ENCODE measurements at places on chromosomes 13 and 19. TPM values are rescaled to one million over a fixed set of nuclear protein-coding genes. Genes with fewer than 3 reads are reported as not detected.

GRCh38 chr19:43224855-43225253 lies 19.4 kb upstream of the PSG4 start:
- DNase-seq: no peak

DNA sequence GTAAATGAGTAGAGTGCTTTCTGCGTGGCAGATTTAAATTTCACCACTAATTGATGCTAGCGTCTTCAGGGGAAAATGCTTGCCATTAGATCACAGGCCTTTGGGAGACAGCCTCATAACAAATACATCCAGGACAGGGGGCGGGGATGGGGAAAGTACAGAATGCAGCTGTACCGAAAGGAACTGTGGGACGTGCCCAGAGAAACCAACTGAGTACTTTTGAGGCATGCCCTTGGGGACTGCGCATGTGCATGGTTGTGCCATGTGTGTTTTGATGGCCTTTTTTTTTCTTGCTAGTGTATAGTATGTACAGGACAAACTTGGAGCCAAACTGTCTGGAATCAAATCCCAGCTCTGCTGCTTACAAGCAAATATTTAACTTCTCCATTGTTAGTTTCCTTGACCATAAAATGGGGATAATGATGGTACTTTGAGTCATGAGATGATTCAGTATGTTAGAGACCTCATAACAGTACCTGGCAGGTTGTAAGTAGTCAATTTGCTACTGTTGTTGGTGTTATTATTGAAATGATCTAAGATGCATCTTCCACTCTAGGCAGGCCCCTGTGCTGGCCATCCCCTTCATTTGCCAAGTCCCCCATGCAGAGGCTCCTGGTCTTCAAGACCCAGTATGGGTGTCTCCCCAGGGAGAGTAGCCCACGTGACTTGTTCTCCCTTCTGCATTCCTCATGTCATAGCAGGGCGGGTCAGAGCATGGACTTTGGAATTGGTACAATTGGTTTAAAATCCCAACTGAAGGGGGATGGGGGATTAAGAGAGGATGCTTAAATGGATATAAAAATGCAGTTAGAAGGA lies 68.3 kb upstream of the NPAS1 start:
- DNase-seq: peak; percentile 35

DNA sequence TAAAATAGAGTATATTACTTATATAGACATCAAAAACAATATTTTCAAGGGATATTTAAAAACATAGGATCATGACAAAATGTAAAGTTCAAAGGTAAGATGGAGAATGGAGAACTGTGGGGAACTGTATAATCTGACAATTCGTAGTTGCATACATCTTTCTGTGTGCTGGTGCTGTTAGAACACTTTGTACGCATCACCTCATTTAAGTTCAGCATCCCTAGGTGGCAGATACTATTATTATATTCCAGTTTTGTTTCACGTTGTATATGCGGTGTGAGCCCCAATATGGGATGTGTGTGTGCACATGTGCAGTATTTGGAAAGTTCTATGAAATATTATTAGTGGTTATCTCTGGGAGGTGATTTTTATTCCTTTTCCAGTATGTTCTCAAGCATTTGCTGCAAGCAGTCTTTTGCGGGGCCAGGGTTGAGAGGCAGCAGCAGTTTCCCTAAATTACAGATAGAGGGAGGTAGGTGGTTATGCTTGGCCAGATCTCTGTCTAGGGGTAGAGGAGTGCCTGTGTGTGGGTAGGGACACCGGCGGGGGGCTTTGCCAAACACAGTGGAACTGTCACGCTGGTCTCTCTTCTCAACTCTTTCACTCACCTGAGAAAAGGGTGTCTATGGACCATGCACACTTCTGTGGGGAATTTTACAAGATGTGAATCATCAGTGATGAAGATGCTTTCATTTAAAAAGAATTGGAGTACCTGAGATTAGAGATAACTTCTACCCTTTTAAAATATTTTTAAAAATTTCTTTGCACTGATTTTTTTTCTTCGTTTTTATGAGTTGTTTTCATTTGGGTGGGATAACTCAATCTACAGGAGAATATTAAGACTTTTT lies 55.6 kb upstream of the ALOX5AP start:
- DNase-seq: peak; percentile 46

GRCh38 chr13:99399623-99399974 lies 92.4 kb upstream of the GPR183 start:
- no peak for DNase-seq

DNA sequence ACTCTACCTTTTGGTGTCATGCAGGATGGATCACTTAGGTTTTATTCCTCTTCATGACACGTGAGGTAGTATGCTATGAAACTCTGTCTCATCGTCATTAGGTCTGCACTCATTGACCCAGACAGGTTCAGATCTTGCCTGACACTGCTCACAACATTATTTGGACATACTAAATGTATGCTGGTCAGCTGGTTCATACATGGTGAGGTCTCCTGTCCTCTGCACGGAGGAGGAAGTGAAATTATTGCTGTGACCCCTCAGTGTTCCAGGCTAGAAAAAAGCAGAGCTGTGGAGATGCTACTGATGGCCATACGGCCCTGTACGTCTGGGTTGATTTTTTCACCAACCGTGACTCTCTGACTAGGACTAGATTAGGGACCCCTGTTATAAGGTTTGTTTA lies 35.8 kb downstream of the LATS2 start:
- no peak for DNase-seq

GRCh38 chr19:16293118-16294091 lies 31.2 kb upstream of the KLF2 start:
- no peak for DNase-seq

DNA sequence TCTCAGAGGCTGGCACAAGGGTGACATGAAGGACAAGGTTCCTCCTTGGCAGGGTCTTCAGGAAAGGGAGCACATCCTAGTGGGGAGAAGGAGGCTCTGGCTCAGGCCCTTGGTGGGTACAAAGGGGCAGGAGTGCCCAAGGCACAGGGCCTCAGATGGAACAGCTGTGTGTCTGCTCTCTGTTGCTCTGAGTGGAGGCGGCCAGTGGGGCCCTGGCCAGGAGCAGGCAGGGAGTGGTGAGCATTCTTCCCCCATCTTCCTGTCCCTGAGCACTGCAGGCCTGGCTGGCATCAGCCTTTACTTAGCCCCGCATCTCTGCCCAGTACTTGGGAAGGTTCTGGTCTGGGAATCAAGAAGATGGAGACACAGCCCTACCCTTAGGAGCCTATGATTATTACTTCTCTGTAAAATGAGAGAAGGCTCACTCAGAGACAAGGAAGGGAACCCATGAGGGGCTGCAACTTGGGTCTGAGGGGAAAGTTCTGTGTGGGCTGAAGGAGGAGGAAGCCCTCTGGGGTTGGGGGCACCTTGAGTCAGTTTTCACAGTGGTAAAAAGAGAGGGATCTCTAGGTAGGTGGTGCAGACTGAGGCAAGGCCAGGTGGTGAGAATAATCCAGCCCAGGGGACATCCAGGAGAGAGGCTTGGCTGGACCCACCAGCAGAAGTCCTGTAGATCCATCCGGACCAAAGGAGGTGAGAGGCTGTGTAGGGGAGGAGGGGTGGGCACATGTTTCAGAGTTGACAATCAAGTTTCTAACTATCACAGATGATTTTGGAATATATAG lies 173.5 kb downstream of the TSHZ3 start:
- DNase-seq: no peak

- DNase-seq: no peak
Measured at GRCh38 chr19:45781214-45782161, 802 bp downstream of the DMPK start.

GRCh38 chr19:35207391-35207871 lies 21.1 kb downstream of the FAM187B start:
- DNase-seq: no peak

- no peak for DNase-seq
Measured at GRCh38 chr13:103953859-103954258, 887.6 kb upstream of the SLC10A2 start.

- DNase-seq: no peak
Measured at GRCh38 chr13:110268576-110269185, 38.3 kb downstream of the COL4A1 start.

The MISP3 gene
- 1.4 TPM for total RNA-seq

The MAN2B1 gene
- 127 TPM for total RNA-seq

All from activated CD8-positive, alpha-beta T cell treated with anti-CD3 and anti-CD28 coated beads for 36 hours (primary cell).